ENCODE measurements at places on chromosomes 2 and 18.

DNA sequence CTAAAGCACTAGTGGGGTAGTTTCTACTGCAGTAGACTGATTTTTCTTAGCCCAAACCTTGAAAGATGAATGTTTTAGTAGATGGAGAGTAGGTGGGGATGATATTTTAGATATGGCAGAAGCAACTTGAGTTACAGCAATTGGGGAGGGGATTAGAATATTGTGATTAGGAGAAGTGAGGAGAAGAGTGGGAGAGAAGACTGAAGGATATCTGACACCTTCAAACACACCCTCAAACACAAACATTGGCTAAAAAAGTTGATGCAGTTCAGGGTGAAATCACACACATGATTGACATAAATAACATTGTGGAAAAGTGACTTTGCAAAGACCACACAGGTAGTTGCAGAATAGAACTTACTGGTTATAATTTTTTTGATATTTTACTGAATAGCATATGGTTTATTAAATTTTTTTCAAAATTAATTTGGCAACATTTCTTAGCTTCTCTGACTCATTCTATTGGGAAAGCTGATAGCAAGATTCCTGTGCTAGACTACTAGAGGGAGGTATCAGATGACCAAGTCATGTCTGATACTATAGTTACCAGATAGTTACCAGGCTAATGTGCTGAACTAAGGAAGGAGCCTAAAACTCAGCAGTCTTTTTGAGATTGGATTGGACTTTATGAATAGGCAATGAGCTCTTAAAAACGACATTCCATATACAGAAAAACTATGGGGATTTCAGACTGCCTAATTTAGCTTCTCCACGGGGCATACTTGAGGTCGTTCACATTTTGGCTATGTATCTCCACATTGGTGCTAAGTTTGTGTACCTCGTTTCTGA lies 73.0 kb downstream of the ACTR3 start:
- no peak for DNase-seq

DNA sequence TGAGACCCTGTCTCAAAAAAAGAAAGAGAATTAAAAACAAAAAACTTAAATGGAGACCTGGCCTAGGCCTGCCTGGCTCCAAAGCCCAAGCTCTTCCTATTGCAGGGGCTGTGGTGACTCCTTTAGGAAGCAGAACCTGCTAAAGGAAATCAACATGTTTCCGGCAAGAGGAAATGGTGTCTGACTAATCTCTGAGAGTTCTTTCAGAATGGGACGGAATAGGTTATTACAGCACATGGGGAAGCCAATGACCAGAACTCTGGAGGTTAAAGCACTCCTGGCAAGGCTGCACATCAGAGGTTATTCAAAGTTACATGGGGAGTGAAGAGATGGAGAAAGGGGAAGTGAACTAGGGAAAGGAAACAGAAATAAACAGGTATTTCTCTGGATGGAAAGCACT lies 21.4 kb downstream of the KIF3C start:
- DNase-seq = no peak

GRCh38 chr2:12616456-12617156 lies 100.1 kb upstream of the TRIB2 start:
- DNase-seq = no peak

- DNase-seq = no peak
These were observed 16.2 kb downstream of the IMPA2 start for GRCh38 chr18:11997466-11997865.

GRCh38 chr2:96344011-96344410 lies 8.4 kb downstream of the NCAPH start:
- no peak for DNase-seq

GRCh38 chr2:7887441-7887840 lies 794.4 kb upstream of the ID2 start:
- DNase-seq = no peak

DNA sequence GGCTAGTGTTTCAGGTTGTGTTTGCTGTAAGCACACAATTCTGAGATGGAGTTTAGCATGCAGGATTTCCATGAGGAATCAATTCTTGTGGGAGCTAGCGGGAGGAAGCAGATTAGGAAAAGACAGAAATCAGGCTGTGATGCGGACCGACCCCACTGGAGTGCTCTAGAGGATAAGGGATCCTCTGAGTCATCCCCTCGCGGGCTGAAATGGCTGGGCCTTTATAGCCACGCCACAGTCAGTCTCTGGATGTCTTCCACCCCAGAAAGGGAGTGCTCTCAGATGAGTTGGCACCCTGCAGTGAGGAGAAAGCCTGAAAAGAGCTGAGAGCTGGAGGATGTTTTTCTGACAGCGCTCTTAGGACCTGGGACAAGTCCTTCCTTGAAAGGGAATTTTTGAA lies 102.4 kb downstream of the GALNT3 start:
- DNase-seq = no peak

DNA sequence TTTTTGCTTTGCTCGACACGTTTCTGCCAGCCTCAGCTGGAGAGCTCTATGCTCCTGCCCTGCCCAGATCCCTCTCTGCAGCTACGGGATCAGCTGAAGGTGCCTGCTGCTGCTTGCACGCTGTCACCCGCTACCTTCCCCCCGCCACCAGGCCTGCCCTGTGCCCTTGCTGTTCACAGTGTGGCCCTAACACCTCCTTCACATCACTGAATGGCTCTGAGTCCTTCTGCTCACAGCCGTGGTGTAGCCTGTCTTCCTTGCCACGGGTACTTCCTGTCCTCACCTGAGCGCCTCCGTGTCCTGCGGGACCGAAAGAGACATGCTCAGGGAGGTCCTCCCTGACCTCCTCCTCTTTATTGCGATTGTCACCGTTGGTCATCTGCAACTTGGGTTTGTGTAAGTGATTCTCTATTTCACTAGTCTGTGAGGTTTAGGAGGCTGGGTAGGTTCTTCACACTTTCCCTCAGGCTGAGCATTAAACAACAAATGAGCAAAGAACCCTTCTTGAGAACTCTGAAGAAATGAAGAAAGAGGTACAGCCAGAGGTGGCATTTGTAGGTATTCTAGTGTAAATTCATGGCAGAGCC lies 127.5 kb downstream of the NCK2 start:
- DNase-seq = no peak

- no peak for DNase-seq
These were observed 33.9 kb upstream of the POMC start for GRCh38 chr2:25202275-25202674.

DNA sequence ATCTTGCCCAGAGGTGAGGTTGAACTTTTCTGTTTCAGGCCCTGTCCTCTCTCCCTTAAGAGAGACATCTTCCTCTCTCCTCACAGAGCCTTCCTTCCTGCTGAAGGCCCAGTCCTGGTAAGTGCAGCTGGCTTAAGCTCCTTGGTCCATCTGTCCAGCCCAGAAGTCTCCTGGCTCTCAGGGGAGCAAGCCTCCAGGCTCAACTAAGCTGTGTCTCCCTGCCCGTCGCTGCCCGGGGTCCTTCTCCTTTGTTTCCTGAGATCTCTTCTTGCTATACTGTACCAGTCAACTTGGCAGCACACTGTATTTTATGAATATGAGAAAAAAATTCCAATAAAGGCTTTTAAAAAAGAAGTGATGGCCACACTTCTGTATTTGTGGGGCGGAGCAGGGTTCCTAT lies 77.4 kb downstream of the KCNF1 start:
- no peak for DNase-seq

GRCh38 chr2:237818066-237818473 lies 19.5 kb downstream of the RBM44 start:
- no peak for DNase-seq

GRCh38 chr18:26489881-26490280 lies 58.5 kb downstream of the KCTD1 start:
- no peak for DNase-seq

- no peak for DNase-seq
These were observed 85.4 kb upstream of the ATG16L1 start for GRCh38 chr2:233165895-233166661.

DNA sequence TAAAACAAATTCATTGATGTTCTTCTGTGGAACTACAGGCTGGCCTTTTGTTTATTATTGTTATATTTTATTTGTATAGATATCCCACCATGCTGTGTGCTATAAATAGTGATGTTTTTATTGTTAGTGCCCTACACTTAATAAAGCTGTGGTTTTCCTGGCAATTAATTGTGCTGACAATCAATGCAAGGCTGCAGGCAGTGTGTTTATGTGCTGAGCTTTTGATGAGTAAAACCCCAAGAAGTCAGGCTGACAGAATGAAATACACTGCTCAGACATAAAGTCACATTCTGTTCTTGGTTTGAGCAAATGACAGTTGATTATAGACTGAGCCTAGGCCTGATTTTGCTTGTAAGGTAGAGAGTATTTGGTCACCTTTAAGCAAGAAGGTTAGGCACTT lies 362.7 kb downstream of the CPS1 start:
- no peak for DNase-seq

DNA sequence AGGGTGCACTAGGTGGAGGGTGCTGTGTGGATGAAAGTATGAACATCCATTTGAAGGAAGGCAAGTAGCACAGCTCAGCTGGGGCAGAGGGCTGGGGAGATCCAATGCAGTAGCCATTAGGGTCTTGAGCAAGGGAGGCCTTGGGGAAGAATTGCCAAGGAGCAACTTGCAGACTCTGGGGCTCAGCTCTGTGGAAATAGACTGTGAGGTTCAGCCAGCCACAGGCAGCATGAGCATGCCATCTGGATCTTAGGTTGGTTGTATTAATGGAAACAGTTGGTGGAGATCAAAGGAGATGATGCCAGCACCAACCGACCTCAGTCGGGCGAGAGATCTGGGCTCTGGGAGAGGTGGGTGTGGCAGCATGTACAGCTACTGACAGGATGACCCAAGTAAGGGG lies 5.6 kb downstream of the ZAP70 start:
- DNase-seq = peak; percentile 22

GRCh38 chr2:151264157-151264825 lies 2.6 kb upstream of the RBM43 start:
- no peak for DNase-seq

All from naive thymus-derived CD8-positive, alpha-beta T cell (primary cell).